ENCODE measurements at places on chromosomes 5 and 9.

- no peak for DNase-seq
Measured at GRCh38 chr5:37034955-37035354, 158.4 kb downstream of the NIPBL start.

DNA sequence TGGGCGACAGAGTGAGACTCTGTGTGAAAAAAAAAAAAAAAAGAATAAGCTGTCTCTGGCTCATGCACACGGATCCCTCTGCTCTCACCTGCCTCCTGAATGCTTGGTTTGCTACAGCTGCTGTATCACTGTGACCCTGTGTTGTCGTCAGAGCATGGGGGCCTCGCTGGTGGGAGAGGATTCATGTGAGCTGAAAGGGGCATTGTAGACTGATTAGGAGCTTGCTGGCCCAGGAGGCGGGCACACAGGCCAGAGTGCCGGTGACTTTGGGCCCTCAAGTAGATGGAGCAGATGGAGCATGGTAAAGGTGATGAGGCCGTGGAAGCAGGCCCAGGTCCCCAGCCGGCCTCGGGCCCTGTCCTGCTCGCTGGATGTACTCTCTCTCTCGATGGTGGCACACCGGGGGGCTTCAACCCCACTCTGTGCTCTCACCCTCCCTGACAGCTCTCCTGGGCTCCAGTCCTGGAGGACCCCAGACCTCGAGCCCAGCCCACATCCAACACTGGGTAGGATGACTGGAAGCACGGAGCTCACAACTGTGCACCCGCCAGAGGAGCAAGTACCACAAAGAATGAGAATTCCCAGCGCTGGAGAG, 7.1 kb downstream of the FLT4 start:
- no peak for DNase-seq

GRCh38 chr9:21653091-21653490, 149.3 kb upstream of the MTAP start:
- no peak for DNase-seq

- DNase-seq = no peak
Measured at GRCh38 chr5:132102101-132102701, 28.6 kb downstream of the CSF2 start.

All from OCI-LY7 (cell line).